ENCODE measurements at places on chromosomes 5 and 9. TPM values are rescaled to one million over a fixed set of nuclear protein-coding genes. Genes with fewer than 3 reads are reported as not detected.

DNA sequence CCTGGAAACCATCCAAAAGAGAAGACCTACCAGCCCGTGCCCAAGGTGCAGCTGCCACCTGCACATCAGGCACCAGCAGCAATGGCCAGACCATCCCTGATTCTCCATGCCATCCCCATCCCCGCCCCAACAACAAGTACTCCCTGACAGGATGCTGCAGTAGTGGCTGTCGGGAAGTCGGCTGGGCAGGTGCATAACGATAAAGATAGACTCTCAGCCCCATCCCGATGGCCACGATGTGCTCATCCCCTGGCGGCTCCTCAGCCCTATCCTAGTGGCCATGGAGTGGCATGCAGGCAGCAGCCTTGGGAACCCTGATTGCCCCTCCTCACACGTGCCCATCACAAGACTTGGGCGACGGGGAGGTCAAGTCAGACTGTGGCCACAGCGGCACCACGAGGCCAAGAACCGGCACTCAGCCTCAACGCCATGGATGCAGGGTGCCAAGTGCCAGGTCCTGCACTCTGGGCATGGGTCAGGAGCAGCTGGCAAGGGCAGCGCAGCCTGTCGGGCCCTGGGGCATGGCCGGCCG is 368.8 kb upstream of the SPATA31A5 start:
- no peak overlapping the region for H3K27ac ChIP-seq
- no peak overlapping the region for H3K4me3 ChIP-seq
- H3K36me3 ChIP-seq, result peaks cover 2% of the 10 kb centered on the region
- no peaks in the 10 kb centered on the region for H3K27me3 ChIP-seq
- no peaks in the 10 kb centered on the region for H3K4me1 ChIP-seq
- no peak for DNase-seq

Gene CYSRT1
- 0.47 TPM for total RNA-seq

- peaks cover 27% of the 10 kb centered on the region for H3K36me3 ChIP-seq
- H3K4me1 ChIP-seq, result peaks cover 30% of the 10 kb centered on the region
- H3K4me3 ChIP-seq, result no peak overlapping the region
- H3K27ac ChIP-seq, result peak overlapping the region; percentile 97
- DNase-seq, result no peak
- H3K27me3 ChIP-seq, result no peaks in the 10 kb centered on the region
Measured at GRCh38 chr9:35732800-35733541, 505 bp downstream of the CREB3 start.

- H3K4me1 ChIP-seq, result peaks cover 12% of the 10 kb centered on the region
- H3K27me3 ChIP-seq, result peaks cover 4% of the 10 kb centered on the region
- DNase-seq, result no peak
Measured at GRCh38 chr5:173972607-173972924, 16.4 kb upstream of the C5orf47 start.

GRCh38 chr9:112489039-112489546 is 2.5 kb downstream of the KIAA1958 start:
- peak overlapping the region; percentile 20 for H3K27ac ChIP-seq
- no peak for DNase-seq
- no peaks in the 10 kb centered on the region for H3K27me3 ChIP-seq
- H3K4me3 ChIP-seq, result no peak overlapping the region
- peaks cover 10% of the 10 kb centered on the region for H3K36me3 ChIP-seq

DNA sequence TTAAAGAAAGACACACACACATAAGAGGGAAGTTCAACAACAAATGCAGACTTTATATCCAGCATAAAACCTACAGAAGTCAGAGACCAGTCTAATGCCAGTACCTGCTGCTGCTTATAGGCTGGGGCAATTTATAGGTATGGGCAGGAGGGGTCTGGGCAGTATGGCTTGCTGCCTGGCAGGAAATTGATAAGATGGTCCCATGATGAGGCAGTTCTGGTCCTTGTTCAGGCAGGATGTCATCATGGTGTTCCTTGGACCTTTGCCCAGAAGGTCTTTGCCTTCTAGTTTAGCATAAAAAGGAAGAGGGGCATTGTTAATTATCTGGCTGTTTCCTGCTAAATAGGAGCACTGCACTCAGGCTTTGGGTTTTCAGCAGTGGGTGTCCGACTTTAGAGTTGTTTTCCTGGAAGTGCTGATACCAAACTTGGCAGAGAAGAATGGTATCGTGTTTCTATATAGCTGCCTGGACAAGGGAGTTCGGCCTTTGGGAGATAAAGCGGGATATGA is 10.4 kb upstream of the PDCD1LG2 start:
- no peak overlapping the region for H3K4me3 ChIP-seq
- no peaks in the 10 kb centered on the region for H3K27me3 ChIP-seq
- H3K27ac ChIP-seq, result no peak overlapping the region
- H3K36me3 ChIP-seq, result peaks cover 5% of the 10 kb centered on the region

DNA sequence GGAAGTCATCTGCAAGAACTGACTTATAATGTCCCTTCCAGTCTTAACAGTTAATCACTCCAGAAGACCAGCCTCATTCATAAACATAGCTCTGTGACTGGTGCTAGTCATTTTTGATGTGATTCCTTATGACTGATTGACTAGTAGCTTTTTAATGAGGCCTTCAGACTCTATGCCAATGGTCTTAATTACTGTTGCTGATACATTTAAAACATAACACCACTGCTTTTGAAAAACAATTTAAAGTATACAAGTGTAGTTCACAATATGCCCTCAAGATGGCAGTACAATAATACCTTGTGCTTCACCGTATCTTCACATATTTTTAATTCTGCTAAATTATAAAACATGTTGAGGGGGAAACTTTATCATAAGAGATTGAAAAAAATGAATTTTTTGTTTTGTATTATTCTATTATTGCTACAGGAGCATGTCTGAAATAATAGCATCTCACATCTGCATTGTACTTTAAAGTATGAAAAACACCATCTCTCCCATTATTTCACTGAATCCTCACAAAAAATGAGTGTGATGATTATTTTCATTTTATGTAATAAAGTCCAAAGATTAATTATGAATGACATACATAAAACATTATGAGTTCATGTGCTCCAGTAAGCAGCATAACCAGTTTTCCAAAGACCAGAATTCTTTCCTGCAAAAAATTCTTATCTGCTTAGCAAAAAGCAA is 55.2 kb upstream of the SHISAL2B start:
- no peaks in the 10 kb centered on the region for H3K4me1 ChIP-seq
- DNase-seq, result no peak
- H3K27me3 ChIP-seq, result peaks cover 14% of the 10 kb centered on the region
- no peaks in the 10 kb centered on the region for H3K36me3 ChIP-seq
- no peak overlapping the region for H3K27ac ChIP-seq

DNA sequence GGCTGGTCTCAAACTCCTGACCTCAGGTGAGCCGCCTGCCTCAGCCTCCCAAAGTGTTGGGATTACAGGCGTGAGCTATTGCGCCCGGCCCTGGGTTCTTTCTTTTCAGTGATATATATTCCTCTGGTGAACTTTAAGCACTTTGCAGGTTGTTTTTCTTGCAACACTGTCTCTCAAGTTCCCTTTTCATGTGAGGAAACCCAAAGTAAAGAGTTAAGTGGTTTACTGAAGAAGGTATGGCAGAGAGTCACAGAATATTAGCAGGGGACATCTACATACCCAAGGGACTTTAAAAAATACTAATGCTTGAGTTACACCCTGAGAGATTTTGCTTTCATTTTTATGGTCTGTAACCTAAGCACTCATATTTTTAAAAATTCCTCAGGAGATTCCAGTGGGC is 6.7 kb upstream of the GAPT start:
- H3K27ac ChIP-seq, result no peak overlapping the region
- H3K36me3 ChIP-seq, result no peaks in the 10 kb centered on the region
- no peak overlapping the region for H3K4me3 ChIP-seq
- no peak for DNase-seq
- no peaks in the 10 kb centered on the region for H3K4me1 ChIP-seq

DNA sequence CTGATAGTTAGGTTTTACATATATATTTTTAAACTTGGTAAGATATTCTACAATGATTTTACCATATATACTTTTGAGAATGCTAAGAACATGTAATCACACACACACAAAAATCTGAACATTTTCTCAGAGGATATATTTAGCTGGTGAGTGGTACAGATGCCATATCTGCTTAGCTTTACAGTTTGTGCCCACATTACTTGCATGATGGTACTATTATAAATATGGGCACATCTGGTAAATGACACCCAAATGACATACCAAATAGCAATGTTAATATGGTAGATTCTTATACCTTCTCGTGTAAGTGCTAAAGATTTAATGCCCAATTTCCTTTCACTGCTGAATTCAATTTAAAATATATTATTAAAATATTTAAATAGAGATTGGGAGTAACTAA is 56.6 kb downstream of the LSM11 start:
- DNase-seq, result no peak
- H3K4me3 ChIP-seq, result no peak overlapping the region
- no peaks in the 10 kb centered on the region for H3K4me1 ChIP-seq

GRCh38 chr9:131361202-131361833 is 32.6 kb upstream of the PRRC2B start:
- H3K4me1 ChIP-seq, result peaks cover 34% of the 10 kb centered on the region
- no peaks in the 10 kb centered on the region for H3K36me3 ChIP-seq
- peak overlapping the region; percentile 89 for H3K4me3 ChIP-seq
- peak; percentile 46 for DNase-seq
- peak overlapping the region; percentile 89 for H3K27ac ChIP-seq
- no peaks in the 10 kb centered on the region for H3K27me3 ChIP-seq

Gene CCL19
- total RNA-seq, result not detected

GRCh38 chr5:76808141-76808691 is 10.6 kb upstream of the F2RL1 start:
- H3K27me3 ChIP-seq, result no peaks in the 10 kb centered on the region
- H3K4me3 ChIP-seq, result no peak overlapping the region
- no peaks in the 10 kb centered on the region for H3K4me1 ChIP-seq
- no peak overlapping the region for H3K27ac ChIP-seq
- no peaks in the 10 kb centered on the region for H3K36me3 ChIP-seq

DNA sequence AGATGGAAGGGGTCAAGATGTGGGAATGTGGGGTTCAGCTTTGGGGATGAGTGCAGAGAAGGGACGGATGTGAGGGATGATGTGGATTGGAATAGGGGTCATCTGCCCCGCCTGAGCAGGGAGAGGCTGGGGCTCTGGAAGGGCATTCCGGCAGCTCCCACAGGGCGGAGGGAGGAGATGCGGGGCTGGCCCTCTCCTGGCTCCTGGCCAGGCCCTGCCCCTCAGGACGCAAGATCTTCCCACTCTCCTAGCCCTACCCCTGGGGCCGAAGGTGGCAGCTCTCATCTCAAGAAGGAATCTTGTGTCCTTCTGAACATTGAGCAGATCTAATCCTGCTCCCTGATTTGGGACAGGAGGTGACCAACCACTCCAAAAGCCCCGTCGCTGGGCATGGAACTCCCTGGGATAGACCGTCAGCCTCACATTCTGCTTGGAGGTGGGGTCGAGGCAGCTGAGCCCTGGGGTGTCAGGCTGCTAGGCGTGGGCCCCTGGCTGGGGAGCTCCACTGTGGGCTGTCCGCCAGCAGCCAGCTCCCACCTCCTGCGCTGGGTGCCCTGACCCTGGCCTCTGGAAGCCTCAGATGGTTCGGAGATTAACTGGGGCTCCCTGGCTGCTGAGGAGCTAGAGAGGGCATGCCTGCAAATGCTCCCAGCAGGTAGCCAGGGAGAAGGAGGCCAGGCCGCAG is 125.2 kb downstream of the ZNF354C start:
- no peaks in the 10 kb centered on the region for H3K36me3 ChIP-seq
- H3K27me3 ChIP-seq, result peaks cover 21% of the 10 kb centered on the region
- H3K27ac ChIP-seq, result no peak overlapping the region
- peaks cover 21% of the 10 kb centered on the region for H3K4me1 ChIP-seq

Gene PRRX2
- not detected for total RNA-seq

GRCh38 chr5:89437450-89438435 is 554.8 kb upstream of the MEF2C start:
- H3K36me3 ChIP-seq, result no peaks in the 10 kb centered on the region
- no peak for DNase-seq
- H3K4me1 ChIP-seq, result no peaks in the 10 kb centered on the region
- H3K4me3 ChIP-seq, result no peak overlapping the region

DNA sequence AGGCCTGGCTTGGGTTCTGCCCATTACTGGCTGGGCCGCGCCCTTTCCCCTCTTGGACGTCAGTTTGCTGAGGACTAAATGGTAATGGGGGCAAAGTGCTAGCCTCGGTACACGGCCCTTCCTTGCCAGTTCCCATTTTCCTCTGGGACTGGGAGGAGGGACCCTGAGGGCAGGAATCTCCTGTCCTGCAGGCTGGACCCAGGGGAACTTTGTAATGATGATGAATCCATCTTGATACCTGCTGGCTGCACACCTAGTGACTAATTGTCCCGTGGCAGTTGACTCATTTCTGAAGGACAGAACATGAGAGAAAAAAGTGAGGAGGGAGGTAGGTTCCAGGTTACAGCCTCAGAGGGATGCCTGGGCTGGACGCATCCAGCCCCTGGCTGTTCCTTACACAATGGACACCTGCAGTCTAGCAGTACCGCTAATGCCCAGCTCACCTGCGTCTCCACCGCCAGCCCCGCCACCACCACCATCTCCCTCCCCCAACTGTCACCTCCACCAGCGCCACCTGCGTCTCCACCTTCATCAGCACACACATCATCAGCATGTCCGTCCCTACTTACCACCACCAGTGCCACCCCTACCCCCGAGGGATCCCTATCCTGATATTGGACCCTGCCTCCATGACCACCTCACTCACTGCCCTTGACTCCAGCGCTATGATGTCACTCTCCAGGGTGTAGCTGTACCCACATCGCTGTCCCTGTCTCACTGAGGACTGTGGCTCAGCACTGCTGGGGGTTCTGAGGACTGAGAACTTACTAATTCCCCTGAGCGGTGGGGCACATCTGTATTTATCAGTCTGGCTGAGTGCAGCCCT is 4.3 kb downstream of the CDHR2 start:
- no peak for DNase-seq
- H3K4me3 ChIP-seq, result peak overlapping the region; percentile 29
- H3K27me3 ChIP-seq, result no peaks in the 10 kb centered on the region
- H3K27ac ChIP-seq, result peak overlapping the region; percentile 66
- no peaks in the 10 kb centered on the region for H3K36me3 ChIP-seq

GRCh38 chr9:99322299-99322698 is 100.2 kb downstream of the SEC61B start:
- no peaks in the 10 kb centered on the region for H3K36me3 ChIP-seq
- H3K4me1 ChIP-seq, result no peaks in the 10 kb centered on the region
- H3K27ac ChIP-seq, result no peak overlapping the region
- no peak overlapping the region for H3K4me3 ChIP-seq
- DNase-seq, result no peak

DNA sequence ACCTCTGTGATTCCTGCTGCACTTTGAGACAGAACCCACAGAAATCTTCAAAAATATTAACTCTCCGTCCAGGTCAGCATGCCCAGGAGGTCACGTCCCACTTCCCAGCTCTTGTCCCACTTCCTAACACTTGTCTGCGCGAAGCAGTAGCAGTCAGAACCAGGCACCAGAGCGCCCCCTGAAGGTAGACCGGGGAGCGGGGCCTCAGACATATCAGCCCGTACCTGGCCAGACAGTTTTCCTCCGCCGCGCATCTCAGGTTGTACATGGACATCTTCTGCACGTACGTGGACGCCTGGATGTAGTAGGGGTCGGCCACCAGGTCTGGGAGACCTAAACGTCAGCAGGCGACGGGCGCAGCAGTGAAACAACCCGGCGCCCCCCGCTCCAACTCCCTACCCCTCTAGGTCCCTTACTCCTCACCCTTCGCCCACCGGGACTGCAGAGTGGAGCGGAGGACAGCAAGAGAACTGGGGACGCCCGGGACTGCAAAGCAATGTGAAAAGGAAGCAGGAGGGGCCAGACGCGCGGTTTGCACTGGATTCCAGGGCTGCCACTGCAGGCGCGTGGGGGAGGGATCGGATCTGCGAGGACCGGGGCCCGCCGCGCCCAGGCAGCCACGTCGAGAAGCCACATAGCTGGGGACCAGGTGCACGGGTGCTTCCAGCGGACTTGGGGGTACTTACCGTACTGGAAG is 1.2 kb downstream of the LOX start:
- peaks cover 34% of the 10 kb centered on the region for H3K27me3 ChIP-seq
- H3K36me3 ChIP-seq, result no peaks in the 10 kb centered on the region
- peak overlapping the region; percentile 85 for H3K4me3 ChIP-seq

Gene FST
- total RNA-seq, result 0.96 TPM

Data from naive thymus-derived CD8-positive, alpha-beta T cell (primary cell).